Myometrial cell (primary cell): ENCODE measurements at places on chromosomes 16 and 17. TPM values are rescaled to one million over a fixed set of nuclear protein-coding genes. Genes with fewer than 3 reads are reported as not detected.

The AOC3 gene
- not detected in 2 replicates for total RNA-seq

The C16orf96 gene
- not detected in 2 replicates for total RNA-seq

The C16orf54 gene
- total RNA-seq, result not detected in 2 replicates

The GLOD4 gene
- total RNA-seq, result 29.4 and 66.9 TPM in 2 replicates

The ZDHHC1 gene
- total RNA-seq, result 7.4 and 8.9 TPM in 2 replicates

The STX8 gene
- total RNA-seq, result 60.3 and 88.2 TPM in 2 replicates

The HOXB7 gene
- total RNA-seq, result 7.1 and 7.8 TPM in 2 replicates

The CACNG4 gene
- total RNA-seq, result not detected in 2 replicates

The CHP2 gene
- total RNA-seq, result not detected in 2 replicates

The CES4A gene
- total RNA-seq, result 2.5 and 3.2 TPM in 2 replicates

The KRT27 gene
- not detected in 2 replicates for total RNA-seq

The CCDC182 gene
- not detected in 2 replicates for total RNA-seq

The TCAP gene
- total RNA-seq, result under 0.01 and 0.35 TPM in 2 replicates

The SRSF2 gene
- 163 and 192 TPM in 2 replicates for total RNA-seq

The ACSM5 gene
- total RNA-seq, result not detected in 2 replicates

The PRR35 gene
- not detected in 2 replicates for total RNA-seq
